ENCODE measurements at places on chromosomes 1 and 21.
A peak's percentile ranks its signal among the peaks of the same experiment; 100 is the strongest.

- no peak for DNase-seq
These were observed 56.9 kb upstream of the ATP2B4 start for GRCh38 chr1:203569490-203570318.

DNA sequence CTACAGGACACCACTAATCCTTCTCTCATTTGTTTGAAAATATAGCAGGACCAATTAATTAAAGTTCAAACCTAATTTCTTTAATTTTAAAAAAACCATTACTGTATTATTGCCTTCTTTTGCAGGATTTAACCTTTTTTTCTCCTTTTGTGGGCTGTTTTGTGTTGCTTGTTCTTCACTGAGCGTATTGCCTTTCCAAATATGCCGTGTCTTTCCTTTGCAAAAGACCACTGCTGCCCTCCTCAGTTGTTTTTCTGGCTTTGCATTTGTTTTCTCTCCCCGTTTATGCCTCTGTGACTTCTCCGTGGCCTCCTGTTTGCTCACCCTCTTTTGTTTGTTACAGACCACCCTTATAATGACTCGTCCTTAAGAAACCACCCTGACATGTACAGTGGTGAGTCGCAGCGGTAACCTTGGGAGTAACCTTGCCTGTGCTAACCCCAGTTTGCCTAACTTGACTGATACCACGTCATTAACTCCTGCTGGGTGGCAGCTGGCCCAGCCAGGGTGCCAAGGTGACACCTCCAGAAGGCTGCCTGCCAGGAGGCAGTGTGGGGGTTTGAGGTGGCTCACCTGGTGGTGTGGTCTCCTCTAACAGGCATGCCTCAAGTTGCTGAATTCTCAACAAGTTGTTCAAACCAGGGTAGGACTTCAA is 81.1 kb upstream of the CNTN2 start:
- no peak for DNase-seq

GRCh38 chr1:156676114-156676819 is 940 bp downstream of the NES start:
- no peak for DNase-seq

DNA sequence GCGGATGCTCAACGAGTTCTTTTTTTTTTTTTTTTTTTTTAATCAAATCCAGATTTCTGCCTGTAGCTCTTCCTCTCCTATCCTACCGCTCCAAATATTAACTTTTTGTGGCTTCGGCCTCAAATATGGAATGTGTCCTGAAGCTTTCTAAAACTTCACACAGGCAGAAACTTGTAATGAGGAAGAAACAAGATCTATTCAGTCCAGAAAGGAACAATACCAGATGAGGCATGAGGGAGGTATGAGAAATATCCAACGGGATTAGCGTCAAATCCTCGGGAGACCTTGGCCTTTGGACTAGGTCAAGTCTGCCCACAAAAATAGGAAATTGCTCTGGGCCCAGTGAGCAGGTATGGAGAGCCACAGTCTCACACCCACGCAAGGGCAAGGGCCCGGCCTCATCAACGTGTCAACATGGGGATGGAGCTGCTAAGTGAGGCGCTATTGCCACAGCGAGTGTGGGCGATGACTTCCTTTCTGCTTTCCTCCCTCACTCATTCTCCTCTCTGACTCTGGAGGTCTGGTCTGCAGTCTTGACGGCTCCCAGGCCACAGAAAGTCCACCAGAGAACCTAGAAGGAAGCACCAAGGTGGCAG is 66.6 kb downstream of the BCAR3 start:
- DNase-seq, result no peak

DNA sequence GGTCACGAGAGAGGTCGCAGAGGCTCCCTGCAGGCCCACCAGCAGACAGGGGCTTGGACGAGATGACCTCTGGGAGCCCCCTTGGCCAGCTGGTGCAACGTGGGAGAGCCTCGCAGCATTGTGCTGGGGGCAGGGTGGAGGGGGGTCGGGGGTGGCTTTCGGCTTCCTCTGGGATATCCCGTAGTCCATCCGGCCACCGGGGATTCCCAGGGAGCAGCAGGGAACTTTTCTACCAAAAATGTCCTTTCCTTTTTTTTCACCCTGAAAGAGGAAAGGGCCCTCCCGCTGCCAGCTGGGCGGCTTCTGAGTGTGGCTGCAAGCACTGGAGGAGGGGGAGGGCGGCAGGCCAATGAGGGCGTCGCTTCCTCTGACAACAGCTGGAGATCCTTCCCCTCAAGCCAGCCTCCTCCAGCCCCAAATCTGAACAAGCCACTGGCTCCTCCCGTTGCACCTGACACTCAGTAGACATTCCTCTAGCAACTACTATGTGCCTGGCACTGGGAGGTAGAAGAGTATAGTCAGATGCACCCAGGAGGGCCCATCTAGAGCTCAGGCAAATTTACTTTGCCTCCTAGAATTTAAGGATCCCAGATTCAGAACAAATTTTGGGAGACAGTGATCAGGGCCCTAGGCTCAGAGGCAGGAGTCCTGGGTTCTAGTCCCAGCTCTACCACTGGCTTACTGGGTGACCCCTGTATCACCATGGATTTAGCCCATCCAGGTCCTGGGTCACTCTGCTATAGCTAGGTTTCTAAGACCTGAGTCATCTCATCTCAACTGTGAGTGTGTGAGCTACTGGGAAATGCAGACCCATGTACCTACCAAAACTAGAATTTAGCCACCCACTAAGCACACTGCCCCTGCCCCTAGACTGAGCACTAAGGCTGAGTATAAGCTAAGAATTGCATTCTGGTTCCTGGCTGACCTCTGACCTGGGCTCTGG is 2.7 kb downstream of the MOB3C start:
- peak; percentile 89 for DNase-seq

DNA sequence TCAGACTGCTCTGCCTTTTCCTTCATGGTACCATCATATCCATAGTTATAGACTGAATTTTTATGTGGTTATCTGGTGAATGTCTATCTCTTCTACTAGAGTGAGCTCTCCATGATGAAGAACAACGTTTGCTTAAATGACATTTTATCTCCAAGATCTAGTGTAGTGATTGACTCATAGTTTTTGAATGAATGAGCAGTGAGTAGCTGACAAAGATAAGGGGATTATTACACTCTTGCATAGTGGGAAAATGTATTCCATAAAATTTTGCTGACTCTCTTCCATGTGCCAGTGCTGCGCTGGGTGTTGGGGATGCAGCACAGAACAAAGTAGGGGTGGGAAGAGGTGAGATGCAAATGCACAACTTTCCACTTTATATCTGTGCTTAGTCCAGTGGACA is 147.7 kb downstream of the TGFB2 start:
- DNase-seq, result no peak

DNA sequence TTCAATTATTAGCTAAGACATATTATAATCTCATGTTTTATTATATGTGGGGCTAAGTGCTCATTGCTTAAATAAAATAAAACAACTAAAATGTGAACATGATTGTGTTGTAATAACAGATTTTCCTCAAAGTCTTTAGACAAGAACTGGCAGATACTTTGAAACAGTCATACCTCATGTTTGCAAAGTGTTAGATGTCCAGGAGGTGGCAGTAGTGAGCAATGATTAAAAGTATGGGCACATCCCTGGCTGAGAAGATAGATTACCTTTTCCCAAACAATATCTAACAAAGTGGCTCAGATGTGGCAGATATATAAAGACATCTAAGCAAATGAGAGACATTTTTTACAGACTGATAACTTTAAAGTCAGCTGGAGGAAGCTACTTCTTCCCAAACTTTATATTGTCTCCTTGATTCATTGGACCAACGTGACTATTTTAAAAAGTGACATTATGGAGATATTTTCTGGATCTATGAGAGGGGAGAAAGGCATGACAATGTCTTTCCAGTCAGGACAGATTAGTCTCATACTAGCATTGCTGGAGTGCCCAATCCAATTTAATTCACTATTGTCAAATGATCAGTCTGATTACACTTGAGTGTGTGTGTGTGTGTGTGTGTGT is 269.8 kb downstream of the S1PR1 start:
- DNase-seq, result peak; percentile 58

GRCh38 chr1:69244211-69244610 is 323.5 kb upstream of the LRRC7 start:
- DNase-seq, result no peak

DNA sequence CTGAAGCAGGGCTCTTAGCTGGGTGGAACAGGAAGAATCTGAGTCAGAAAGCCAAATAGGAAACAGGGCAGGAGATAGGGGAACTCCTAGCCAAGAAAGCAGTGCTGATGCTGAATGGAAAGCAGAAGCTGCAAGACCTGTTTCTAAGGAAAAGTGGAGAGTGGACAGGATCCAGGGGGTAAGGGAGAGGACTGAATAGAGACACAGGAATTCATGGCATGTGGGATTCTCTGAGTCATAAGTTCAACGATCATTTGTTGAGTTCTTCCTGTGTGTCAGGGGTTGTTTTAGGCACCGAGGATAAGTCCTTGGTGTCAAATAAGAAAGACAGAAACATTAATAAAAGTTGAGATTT is 153.8 kb upstream of the FGGY start:
- DNase-seq, result peak; percentile 54

DNA sequence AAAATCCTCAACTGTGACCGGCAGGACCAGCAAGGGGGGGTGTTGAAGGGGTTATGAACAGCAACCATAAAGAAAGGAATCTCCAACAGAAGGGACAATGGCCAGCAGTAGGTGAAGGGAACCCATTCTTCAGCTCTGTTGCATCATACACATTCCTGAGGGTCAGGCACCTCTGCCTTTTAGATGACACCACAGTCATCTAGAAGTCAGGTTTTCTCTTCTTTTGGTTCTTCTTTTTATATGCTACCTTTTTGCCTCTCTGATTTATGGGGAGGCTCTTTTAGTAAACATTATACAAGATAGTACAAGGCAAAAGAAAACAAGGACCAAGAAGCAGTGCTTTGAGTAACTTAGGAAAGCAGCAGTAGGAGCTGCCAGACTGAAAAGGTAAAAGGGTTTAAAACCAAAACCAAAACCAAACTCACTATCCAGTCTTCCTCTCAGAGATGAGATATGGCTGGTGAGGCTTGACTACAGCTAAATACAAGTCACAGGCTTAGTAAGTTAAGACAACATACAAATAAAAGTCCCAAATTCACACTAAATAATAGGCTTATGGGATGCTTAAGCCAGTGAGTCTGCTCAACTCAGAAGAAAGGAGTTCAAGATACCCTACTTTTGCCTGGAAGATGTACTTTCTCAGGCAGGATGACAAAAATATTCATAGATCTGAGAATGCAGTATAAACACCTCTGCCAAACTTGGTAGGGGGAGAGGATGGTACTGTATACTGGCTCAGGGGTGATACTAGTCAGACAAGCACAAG is 4.1 kb downstream of the TEX38 start:
- DNase-seq, result no peak

DNA sequence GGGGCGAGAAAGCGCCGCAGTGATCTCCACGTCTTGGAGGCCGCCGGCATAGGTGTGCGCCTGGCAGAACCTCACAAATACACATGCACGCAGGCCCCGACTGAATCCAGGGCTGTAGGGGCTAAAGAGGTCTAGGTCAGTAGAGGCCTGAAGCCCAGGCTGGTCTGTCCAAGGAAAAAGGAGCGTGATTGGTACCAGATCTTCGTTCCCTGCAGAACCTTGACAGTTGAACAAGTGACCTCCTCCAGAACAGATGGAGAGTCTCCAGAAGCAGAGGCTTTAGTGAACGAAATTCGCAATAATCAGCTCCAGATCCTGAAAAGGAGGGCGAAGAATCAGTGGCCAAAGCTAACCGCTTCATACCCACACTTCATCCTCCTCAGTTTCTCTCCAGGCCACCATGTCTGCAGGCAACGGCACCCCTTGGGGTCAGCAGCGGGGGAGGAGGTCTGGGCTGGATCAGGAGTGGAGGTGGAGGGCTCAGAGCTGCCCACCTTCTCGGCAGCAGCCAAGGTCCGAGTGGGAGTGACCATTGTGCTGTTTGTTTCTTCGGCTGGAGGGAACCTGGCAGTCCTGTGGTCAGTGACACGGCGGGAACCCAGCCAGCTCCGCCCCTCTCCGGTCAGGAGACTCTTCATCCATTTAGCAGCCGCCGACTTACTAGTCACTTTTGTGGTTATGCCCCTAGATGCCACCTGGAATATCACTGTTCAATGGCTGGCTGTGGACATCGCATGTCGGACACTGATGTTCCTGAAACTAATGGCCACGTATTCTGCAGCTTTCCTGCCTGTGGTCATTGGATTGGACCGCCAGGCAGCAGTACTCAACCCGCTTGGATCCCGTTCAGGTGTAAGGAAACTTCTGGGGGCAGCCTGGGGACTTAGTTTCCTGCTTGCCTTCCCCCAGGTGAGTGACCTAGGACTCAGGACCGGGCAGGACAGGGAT is 749 bp upstream of the PEX11B start:
- DNase-seq, result peak; percentile 40

DNA sequence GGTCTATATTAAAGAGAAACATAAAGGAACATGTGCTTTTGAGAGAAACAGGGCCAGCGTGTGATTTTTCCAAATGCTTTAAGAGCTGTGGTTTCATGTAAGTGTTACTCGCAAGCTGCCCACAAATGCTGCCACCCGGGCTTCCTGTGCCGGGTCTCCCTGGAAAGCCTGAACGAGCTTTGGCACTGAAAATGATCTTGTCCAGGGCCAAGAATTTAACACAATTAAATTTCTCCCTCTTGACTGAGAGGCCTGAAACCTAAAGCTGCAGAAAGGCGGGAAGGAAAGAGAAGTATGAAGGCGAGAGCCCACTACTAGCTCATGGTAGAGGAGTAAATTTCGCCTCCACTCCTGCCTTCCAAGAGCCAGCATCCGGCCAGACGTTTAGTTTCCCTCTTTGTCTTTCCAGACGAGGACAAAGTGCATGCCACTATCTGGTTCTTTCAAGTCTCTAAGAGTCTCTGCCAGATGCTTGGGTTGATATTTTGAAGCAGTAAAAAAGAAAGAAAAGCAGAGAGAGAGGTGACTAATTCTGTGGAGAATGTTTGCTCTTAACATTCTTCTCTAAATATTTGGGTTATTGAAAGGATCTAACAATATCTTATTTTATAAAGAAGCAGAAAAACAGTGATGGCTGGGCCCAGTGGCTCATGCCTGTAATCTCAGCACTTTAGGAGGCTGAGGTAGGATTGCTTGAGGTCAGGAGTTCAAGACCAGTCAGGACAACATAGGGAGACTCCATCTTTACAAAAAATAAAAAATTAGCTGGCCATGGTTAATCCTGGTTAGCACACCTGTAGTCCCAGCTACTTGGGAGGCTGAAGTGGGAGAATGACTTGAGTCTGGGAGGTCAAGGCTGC is 100.0 kb upstream of the HNRNPU start:
- peak; percentile 18 for DNase-seq

- DNase-seq, result peak; percentile 52
These were observed 227.0 kb downstream of the PBX1 start for GRCh38 chr1:164785841-164786534.

- DNase-seq, result no peak
These were observed 14.3 kb downstream of the KPNA6 start for GRCh38 chr1:32122151-32122550.

DNA sequence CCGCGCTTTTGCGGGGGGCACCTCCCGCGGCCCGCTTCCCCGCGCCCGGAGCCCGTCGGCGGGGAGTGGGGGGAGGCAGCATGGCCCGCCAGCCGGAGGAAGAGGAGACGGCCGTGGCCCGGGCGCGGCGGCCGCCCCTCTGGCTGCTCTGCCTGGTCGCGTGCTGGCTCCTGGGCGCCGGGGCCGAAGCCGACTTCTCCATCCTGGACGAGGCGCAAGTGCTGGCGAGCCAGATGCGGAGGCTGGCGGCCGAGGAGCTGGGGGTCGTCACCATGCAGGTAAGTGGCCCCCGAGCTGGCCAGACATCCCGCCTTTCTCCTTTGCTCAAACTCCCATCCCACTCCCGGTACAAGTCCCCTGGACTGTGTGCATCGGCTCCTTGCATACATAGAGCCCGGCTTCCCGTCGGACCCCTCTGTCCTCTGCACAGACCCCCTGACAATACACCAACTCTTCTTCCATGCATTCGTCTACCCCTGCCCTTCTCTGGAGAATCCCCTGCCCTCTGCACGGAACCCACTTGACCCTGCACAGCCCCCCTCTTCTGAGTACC is 812 bp downstream of the CACHD1 start:
- DNase-seq, result no peak

- no peak for DNase-seq
These were observed 100.9 kb downstream of the NAV1 start for GRCh38 chr1:201639826-201640225.
